Omental fat pad (tissue), 4 donors: ENCODE measurements at places on chromosomes 6 and 20. TPM values are rescaled to one million over a fixed set of nuclear protein-coding genes. Genes with fewer than 3 reads are reported as not detected.

GRCh38 chr6:49813248-49813647 lies 26.2 kb upstream of the PGK2 start:
- DNase-seq = no peak

DNA sequence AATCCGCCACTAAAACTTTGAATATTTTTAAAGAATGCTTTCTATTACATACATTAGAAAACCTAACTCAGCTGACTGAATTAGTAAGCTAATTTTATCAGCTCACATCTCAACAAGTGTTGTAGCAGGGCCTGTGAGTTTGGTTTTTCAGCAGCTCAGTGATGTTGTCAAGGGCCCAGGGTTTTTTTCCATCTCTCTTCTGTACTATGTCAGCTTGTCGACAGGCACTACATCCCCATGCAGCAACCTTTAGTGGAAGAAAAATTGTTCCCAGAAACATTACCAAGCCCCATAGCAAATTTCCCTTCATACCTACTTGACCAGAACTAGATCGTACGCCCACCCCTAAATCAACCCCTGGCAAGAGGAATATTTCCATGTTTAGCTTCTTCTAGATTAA lies 170.3 kb upstream of the TNFAIP3 start:
- no peak for DNase-seq

DNA sequence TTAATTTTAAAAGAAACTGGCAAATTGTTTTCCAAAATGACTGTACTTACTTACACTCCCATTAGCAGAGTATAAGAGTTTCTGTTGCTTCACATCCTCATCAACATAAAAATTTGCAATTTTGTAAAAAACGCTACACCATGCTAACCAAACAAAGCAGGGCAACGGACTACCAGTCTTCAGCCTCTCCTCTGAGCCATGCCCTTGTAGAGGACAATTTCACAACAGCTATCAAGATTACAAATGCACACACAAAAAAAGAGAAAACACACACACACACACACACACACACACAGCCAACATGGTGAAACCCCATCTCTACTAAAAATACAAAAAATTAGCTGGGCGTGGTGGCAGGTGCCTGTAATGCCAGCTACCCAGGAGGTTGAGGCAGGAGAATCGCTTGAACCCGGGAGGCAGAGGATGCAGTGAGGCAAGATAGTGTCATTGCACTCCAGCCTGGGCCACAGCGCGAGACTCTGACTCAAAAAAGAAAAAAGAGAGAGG lies 4.1 kb upstream of the ADISSP start:
- no peak for DNase-seq

GRCh38 chr6:17817763-17818162 lies 111.0 kb upstream of the NUP153 start:
- no peak for DNase-seq

DNA sequence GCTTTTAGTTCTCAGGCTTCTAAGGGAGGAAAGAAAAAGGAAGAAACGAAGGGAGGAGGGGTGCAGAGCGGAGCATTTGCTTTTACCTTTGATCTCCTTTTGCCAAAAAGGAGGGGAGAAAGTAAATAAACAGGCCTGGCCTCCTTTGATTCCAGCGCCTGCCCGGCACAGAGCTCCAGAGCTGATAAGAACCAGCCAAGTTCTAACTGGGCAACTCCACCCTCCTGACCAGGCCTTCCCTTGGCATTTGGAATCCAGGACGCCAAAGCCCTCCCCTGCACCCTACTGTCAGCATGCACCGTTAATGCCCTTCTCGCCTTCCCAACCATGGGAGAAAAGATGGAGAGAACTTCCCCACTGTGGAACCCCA lies 120.8 kb upstream of the PTPN1 start:
- DNase-seq = no peak

DNA sequence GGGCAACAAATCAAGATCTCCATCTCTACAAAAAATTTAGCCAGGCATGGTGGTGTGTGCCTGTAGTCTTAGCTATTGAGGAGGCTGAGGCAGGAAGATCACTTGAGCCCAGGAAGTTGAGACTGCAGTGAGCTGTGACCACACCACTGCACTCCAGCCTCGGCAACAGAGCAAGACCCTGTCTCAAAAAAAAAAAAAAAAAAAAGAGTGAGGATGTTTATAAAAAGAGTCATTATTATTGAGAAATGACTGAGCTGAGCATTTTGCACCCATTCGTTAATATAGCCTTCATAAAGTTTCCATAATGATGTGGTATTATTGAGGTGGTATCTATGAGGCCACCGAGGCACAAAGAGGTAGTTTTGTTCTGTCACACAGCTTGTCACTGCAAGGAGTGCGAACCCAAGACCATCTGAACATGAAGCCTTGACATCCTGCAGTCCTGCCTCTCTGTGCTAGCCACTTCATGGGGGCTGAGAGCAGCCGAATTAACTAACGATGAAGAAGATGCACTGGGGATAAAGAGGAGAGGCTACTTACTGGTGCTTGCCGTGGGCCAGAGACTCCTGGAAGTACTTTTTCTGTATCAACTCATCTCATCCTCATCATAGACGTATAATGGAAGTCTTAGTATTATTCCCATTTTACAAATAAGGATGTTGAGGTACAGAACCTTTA lies 175.5 kb downstream of the BCAS1 start:
- no peak for DNase-seq

DNA sequence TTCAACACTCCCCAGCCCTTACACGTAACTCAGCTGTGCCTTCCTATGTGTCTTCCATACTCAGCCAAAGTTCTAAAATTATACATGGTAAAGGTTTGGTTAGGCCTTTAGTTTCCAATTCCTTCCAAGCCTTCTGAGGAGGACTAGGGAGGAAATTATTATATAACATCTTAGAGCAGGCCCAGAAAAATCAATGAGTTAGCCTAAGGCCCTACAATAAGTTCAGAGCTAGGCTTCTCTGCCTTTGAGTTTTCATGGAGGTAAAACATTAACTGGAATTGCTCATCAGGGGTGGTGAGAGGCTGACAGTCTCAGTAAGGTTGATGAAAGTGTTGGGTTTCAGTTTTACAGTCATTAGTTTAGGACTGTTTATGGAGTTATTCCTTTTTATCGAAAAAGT lies 286.0 kb downstream of the ADGB start:
- DNase-seq = no peak

DNA sequence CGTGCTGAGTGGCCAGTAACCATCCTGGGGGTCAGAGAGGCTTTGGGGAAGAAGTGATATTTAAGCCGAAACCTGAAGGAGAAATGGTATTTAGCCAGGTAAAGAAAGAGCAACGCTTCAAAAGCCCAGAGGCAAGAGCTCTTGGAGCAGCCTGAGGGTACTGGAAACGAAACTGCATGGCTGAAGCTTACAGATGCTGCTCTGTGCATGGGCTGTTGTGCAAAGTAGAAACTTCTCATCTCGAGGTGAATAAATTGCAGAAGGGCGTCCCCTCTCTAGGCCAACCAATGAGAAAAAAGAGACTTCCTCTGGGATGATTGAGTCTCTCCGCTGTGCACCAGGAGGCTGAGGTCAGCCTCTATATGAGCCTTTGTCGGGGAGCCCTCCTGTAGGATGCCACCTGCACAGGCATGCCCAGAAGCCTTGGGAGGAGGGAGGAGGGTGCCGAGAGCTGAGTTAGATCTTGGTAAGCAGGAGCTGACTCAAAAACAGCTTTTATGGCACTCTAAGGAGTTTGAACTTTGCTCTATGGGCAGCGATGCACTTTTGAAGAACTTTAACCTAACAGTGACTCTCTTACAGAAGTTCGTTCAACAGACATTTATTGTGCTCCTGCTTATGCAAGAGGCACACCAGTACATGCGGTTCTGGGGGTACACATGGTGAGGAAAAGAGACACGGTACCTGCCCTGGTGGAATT lies 61.6 kb upstream of the EDN1 start:
- no peak for DNase-seq

GRCh38 chr6:52375780-52376556 lies 14.0 kb downstream of the PAQR8 start:
- no peak for DNase-seq

The CBLN4 gene
- not detected for total RNA-seq

The EYS gene
- 0.19 TPM for total RNA-seq

The SAPCD1 gene
- total RNA-seq = not detected

The RIPOR2 gene
- 14.3 TPM for total RNA-seq
